ENCODE measurements at places on chromosomes 3 and 15.

GRCh38 chr3:186842426-186843038, at the start of gene ADIPOQ:
ADIPOQ (plus strand) TSS chr3:186842710; CDS start chr3:186853059, 10,349 bp downstream.
- DNase-seq: no peak

DNA sequence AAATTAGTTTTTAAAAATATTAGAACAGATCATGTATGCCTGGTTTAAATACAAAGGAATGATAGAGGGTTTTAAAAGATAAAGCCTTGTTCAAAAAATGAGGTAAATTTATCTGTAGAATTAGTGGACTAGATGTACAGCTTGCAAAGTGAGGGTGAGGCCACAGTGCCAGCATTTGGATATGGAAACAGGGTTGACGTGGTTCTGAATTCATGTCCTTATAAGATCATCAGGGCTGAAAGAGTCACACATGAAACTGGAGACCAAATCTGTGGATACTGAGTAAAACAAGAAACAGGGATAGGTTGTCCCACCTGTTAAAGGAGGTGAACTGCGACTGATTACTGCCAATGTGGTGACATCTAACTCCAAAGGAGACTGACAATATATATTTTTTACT, 46.3 kb downstream of the NCK1 start:
- no peak for DNase-seq

- DNase-seq: no peak
These were observed 22.7 kb downstream of the DHX30 start for GRCh38 chr3:47825590-47825989.

DNA sequence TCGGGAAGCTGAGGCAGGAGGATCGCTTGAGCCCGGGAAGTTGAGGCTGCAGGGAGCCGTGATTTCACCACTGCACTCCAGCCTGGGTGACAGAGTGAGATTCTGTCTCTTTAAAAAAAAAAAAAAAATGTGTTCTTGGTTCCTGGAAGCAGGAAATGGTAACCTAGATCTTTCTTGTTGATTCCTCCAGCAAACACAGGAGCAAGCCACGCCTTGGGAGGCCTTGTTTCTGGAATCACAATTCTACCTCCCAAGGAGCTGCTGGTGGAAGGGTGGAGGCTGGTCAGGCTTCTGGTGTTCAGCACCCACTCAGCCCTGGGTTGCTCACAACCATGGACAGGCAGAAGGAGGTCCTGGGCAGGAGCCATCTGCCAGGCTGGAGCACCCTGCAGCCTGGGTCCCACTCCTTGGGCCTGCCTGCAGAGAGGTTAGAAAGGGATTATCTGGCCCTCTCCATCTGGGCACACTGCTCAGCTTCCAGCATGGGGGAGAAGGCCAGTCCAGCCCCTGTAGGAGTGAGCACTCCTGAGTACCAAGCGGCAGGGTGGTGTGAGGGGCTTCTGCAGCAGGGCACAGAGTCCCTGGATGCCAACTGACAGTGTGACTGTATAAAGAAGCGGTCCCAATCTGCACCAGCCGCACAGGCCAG, 65.6 kb downstream of the ABTB1 start:
- no peak for DNase-seq

DNA sequence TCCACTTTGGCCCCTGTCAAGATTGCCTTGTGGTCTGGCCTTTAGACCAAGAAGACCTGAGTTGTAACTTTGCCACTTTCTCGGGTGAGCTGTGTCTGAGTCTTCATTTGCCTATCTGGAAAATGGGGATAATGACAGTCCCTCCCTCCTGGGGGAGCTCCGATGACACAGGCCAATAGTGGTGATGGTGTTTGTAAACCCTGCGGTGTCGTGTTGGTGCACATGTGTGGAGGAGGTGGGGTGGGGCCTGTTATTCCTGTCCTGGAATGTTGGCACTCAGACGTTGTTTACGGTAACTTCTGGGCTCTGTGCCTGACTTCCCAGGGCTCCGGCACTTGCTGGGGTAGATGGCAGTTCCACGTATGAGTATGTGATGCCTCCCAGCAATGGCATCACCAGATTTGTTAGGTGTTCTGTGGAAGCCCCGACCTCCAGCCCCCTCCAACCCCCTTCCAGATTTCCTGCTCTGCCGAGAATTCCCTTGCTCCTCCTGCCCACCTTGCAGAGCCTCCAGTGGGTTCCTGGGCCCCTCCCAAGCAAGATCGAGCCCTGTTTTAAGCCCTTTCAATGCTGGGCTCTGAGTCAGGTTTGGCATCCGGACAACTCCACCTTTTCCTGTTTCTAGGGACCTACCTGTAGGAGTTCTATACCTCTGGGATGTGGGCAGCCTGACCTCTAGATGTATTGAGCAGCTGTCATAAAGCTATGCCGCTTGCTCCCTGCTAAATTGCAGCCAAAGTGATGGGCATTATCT, 31.4 kb downstream of the HRH1 start:
- DNase-seq: no peak

DNA sequence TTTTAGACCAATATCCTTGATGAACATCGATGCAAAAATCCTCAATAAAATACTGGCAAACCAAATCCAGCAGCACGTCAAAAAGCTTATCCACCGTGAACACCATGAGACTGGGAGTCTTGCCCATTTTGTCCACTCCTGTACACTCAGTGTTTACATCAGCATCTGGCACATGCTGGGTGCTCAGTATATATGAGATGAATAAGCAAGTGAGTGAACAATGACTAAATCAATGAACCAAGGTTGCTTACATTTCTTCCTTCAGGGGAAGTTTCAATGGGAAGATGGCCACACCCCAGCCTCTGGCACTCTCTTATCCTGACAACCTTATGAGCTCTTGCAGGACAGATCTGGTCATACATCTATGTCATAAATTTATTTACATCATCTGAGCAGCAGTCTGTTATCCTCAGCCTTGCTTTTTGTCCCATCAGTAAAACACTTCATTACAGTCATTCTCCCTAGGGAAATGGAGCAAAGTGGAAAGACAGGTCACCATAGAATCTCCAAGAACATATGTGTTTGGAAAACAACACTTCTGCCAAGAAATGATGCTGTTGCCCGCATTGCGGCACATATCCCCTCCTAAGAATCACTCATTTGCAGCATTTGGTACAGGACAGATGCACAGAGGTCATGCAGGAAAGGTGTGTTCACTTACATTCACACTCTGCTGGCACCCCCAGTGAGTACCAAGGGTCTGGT, 171.8 kb upstream of the EIF1B start:
- no peak for DNase-seq

DNA sequence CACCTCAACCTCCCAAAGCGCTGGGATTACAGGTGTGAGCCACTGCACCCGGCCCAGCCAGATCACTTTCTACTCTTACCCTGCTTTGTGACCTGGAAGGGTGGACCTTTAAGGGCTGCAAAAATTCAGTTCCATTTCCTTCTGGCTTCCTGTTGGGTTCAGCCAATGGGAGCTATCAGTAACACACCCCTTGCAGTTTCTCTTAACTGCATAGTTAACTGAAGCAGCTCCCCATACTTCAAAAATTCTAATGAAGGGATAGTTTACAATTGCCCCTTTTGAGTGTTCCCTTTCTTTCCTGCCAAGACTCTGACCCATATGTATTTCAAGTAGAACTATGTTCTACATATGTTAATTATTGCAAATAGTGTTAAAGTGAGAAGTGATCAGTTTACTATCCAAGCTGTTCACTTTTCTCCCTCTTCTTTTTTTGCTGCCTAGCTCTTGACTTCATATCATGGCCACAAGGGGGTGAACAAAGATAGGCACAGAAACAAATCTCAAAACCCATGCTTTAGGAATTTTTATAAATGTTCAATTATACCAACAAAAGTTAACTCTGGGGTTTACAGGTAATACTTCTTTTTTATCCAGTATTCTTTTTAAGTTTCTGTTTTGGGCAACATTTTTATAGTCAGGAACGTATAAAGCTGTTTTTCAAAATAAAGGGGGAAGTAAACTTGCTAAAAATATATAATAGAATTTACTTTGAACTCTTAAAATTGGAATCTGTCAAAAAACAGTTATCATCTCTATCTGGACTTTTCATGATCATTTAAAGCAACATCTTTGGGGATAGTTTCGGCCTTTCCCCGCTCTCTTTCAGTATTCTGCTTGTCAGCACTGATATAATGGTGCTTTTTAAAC, 8.1 kb downstream of the PGBD4 start:
- no peak for DNase-seq

DNA sequence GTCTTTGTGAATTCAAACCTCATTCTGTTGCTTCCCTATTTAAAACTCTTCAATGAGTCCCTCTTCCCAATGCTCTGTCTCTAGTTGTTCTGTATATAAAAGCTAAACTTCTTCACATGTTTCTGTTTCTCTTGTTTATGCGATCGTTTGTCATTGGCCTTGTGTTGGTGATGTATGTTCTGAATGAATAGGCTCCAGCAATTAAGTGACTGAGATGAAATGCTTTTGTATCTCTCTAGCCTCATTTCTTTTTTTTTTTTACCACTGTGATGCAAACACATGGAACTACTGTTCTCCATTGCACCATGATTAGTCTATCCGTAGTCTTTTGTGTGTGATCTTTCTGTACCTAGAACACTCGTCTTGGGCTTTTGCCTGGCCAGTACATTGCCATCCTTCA, 380.5 kb upstream of the TPRG1 start:
- DNase-seq: no peak

DNA sequence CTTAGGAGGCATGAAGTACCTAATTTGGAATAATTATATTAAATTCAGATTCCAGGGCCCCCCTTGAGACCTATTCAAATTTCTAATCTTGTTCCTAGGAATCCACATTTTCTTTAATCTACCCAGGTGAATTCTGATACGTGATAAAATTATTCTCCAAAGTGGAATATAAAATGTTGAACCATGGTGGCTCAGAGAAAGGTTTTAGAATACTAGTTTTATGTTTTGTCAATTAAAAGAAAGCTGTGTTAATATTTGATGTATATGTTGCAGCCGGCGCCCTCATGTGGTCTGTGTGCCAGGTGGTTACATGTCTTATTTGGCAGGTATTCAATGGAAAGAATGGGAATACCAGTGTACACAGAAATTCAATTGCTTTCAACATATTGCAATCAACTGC, 321.8 kb downstream of the FEZF2 start:
- no peak for DNase-seq

DNA sequence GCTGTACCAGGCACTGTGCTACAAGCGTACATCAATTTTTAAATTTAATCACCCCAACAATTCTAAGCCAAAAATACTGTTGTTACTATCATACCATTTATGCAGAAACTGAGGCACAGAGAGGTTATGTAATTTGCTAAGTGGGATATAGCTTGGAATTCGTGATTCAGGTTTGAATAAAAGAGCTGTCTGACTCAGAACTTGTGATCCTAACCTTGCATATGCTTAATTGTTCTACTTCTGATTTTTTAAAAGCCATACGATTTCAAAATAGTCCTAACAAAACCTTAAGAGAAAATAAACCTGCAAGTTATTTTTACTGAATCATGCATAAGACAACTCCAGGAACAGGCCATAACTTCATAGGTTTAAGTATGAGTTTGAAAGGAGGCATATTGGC, 498.0 kb upstream of the CFAP20DC start:
- no peak for DNase-seq

GRCh38 chr15:41806291-41807181, 21.4 kb upstream of the JMJD7 start:
- DNase-seq: no peak

GRCh38 chr15:31554261-31554660, 227.6 kb downstream of the KLF13 start:
- DNase-seq: no peak

- no peak for DNase-seq
These were observed 54.8 kb upstream of the VGLL4 start for GRCh38 chr3:11698326-11699082.

DNA sequence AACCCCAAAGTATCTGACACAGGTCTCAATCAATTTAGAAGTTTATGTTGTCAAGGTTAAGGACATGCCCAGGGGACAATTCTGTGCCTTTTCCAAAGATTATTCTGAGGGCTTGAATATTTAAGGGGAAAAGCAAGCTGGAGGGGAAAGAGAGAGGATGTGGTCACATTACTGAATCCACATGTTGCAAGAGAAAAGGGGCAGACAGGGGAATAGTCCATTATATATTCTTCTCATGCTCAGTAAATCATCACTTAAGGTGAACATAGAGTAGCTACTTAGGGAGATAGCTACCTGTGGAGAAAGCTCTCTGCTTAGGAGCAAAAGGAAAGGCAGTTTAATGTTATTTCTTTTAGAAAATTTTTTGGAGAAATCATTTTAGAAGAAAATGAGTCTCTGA, 751.6 kb downstream of the SI start:
- no peak for DNase-seq

GRCh38 chr3:105829871-105830622, 38.8 kb downstream of the CBLB start:
- DNase-seq: no peak

DNA sequence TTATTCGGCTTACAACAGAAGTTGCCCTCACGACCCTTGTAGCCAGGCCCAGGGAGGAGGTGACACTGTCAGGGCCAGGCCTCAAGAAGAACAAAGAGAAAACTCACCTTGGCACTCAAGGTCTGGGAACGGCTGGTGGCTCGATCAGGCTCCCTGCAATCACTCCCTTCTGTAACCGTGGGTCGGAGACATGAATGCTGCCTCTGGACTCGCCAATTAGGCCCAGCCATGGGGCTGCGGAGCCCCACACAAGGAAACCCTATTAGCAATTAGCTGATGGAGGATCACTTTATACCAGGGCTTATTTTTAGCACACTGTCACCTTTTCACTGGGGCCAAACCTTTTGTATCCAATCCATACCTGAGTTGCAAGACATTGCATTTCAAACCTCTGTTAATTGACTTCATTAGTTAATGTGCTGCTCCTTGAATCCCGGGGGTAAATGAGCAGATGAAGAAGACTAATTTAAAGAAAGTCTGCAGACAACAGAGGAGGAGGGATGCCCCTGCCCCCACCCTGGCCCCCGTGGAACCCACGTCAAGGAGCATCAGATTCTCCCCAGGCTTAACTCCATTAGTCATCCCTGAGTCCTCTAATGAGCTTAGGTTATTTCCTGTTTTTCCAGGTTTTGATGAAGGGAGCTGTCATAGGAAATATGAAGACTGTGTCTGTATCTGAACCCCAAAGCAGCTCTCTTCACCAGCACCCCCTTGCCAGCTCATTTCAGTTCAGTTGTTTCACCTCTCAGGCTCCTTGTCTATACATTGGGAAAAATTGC, 255.3 kb downstream of the RORA start:
- no peak for DNase-seq

- DNase-seq: no peak
These were observed 7.3 kb downstream of the ZNF106 start for GRCh38 chr15:42483677-42484076.

GRCh38 chr3:108914774-108915641, 38.7 kb downstream of the GUCA1C start:
- no peak for DNase-seq

- DNase-seq: no peak
These were observed 90.3 kb downstream of the LSM3 start for GRCh38 chr3:14268897-14269296.

DNA sequence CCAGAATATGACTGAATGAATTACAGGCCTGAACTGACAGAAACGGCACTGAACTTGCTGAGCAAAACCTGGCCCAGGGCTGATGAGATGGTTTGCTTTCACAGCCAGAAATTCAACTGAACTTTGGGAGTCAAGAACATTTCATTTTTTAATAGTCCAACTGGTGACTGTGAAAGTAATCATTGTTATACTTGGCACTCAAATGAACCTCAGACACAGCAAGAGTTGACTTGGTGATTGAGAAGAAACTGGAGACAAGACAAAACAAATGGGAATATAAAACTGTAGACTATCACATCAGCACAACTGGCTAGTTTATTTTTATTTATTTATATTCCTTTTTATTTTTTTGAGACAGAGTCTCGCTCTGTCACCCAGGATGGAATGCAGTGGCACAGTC, 858.9 kb upstream of the CFAP20DC start:
- DNase-seq: no peak

GRCh38 chr3:32872487-32873382, 54.9 kb downstream of the TRIM71 start:
- DNase-seq: no peak

- no peak for DNase-seq
These were observed 150.5 kb upstream of the POU1F1 start for GRCh38 chr3:87426918-87427317.

All from hypothalamus (tissue), 51 donors.